ENCODE measurements at places on chromosomes 6 and 20.
A peak's percentile ranks its signal among the peaks of the same experiment; 100 is the strongest.

DNA sequence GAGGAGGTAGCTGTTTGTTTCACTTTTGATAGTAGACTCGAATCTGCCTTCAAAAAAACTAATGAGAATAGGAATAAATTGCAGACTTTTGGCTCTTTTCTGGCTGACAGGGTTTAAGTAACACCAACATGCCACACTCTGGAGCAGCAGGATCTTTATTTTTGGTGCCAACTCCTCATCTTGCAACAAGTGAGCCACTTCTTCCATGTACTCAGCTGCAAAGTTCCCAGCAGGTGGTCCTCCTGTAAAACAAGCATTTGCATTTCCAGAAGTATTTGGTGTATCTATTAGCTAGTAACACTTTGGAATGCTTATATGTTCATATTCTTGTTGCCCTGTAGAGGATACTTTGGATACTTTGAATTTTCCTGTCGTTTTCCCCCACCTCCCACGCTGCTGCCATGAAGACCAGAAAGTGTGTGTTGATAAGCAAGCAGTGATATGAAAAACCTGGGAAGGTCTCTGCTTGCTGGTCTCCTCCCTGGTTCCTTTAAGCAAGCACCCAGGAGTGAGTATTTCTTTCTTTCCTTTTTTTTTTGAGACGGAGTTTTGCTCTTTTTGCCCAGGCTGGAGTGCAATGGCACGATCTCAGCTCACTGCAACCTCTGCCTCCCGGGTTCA, 1.0 kb downstream of the ARMH2 start:
- H3K27me3 ChIP-seq = no peaks in the 10 kb centered on the region
- H3K36me3 ChIP-seq = no peaks in the 10 kb centered on the region
- no peak overlapping the region for H3K27ac ChIP-seq
- H3K4me1 ChIP-seq = no peaks in the 10 kb centered on the region

DNA sequence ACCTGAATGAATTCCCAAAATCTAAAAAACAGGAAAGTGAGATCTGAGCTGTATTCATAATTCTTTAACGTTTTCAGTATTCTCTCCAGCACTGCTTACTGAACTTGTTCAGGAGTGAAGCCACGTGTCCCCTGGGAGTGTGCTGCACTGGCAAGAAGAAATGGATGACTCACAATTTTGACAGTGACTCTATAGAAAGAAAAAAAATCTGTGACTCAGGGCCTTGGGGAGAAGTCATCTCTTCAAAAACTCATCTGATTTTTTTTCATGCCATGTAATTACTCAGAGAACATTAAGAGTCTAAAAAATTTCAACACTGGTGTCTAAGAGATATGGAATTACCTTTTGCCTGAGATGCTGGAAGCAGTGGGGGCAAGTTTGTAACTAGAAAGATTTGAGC, 39.7 kb downstream of the ANKEF1 start:
- DNase-seq = no peak
- peaks cover 34% of the 10 kb centered on the region for H3K4me1 ChIP-seq
- H3K4me3 ChIP-seq = no peak overlapping the region
- H3K36me3 ChIP-seq = no peaks in the 10 kb centered on the region
- H3K27me3 ChIP-seq = no peaks in the 10 kb centered on the region
- H3K27ac ChIP-seq = no peak overlapping the region

DNA sequence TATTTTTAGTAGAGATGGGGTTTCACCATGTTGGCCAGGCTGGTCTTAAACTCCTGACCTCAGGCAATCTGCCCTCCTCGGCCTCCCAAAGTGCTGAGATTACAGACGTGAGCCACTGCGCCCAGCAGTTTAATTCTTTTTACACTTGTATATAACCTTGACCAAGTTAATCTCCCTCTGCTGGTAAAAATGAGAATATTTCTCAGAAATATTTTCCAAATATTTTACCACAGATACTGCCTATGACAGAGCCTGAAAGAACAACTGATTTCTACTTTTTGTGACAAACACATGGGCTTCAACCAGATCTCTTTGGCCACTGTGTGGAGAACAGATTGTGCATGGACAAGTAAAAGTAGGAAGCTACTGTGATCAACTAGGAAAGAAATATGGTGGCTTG, 21.2 kb upstream of the NHSL1 start:
- no peak for DNase-seq
- H3K4me1 ChIP-seq = peaks cover 34% of the 10 kb centered on the region
- H3K27ac ChIP-seq = peak overlapping the region; percentile 3
- no peak overlapping the region for H3K4me3 ChIP-seq
- peaks cover 18% of the 10 kb centered on the region for H3K36me3 ChIP-seq

DNA sequence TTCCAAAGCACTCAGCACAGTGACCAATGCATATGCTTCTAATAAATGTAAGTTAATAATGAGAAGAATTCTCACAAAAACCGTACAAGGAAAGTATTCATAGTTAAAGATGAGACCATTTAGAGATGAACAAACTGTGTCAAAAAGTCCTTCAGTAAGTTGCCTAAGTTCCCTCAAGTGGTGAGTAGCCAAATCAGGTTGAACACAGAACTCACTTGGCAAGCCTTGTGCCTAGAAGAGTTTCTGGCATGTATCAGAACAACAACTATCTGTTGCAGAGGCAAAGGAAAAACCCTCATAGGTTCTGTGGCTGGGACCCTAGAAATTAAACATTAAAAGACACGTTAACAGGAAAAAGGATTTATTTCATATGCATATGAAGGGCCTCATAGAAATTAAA, 129.6 kb upstream of the DOK5 start:
- no peaks in the 10 kb centered on the region for H3K36me3 ChIP-seq
- no peak for DNase-seq
- peaks cover 6% of the 10 kb centered on the region for H3K4me1 ChIP-seq
- no peak overlapping the region for H3K4me3 ChIP-seq
- peaks cover 3% of the 10 kb centered on the region for H3K27me3 ChIP-seq

DNA sequence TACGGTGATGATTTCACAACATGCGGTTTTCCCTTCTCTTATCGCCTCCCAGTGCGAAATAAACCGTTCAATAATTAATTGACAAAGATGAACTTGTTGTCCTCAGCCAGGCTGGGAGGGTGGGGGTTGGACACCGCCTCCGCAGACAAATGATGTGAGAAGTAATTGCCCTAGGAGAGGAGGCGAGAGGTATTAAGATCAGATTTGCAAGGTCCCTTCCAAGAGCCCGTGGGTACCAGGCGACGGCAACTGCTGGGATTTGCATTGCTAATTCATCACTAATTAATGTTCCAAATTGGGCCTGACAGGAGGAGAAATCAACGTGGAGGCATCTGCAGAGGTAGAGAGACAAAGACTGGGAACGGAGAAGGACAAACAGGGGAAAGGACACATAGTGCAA, 90.2 kb upstream of the CCDC167 start:
- no peak overlapping the region for H3K4me3 ChIP-seq
- DNase-seq = no peak
- no peaks in the 10 kb centered on the region for H3K36me3 ChIP-seq
- peaks cover 2% of the 10 kb centered on the region for H3K27me3 ChIP-seq

DNA sequence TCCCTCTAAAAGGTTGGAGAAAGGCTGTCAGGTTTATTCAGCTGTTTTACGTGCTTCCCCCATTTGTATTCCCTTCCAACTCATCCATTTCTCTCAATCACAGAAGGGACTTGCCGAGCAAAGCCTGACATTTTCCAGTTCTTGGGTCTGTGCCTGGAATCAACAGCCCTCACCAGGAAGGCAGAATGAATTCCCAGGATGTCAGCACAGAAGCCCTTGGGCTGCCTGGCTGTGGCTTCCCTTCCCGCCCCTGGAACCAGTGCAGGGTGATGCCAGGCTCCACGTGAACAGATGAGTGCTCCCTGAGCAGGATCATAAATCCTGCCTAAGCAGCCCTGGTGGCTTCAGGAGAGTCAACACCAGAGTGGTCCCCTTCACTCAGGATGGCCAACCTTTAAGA, 86.1 kb upstream of the CD83 start:
- no peak for DNase-seq
- no peaks in the 10 kb centered on the region for H3K27me3 ChIP-seq
- H3K36me3 ChIP-seq = no peaks in the 10 kb centered on the region
- peaks cover 9% of the 10 kb centered on the region for H3K4me1 ChIP-seq
- no peak overlapping the region for H3K4me3 ChIP-seq
- no peak overlapping the region for H3K27ac ChIP-seq

- no peak for DNase-seq
- peaks cover 19% of the 10 kb centered on the region for H3K4me1 ChIP-seq
- H3K27me3 ChIP-seq = no peaks in the 10 kb centered on the region
- H3K4me3 ChIP-seq = no peak overlapping the region
These were observed 197.0 kb downstream of the SIM1 start for GRCh38 chr6:100267721-100268123.

DNA sequence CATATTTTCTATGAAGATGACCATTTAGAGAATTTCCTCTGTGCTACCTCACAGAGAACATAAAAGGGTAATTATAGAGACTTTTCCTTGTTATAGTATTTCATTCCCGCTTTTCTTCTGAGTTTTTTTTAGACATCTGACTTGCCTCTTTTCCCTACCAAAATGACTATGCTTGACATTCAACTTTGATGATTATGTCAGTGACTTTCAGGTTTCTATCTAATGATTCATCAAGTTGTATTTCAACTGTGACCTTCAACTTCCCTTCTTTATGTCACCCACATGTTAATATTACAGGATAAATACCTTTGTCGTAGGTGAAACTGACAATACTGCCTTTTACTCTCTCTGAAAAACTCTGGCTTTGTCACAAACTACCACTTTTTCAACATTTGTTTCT, 95.3 kb downstream of the MLIP start:
- DNase-seq = no peak
- no peaks in the 10 kb centered on the region for H3K27me3 ChIP-seq
- no peaks in the 10 kb centered on the region for H3K4me1 ChIP-seq
- H3K27ac ChIP-seq = no peak overlapping the region

GRCh38 chr6:64227863-64228262, 592.3 kb downstream of the PHF3 start:
- no peaks in the 10 kb centered on the region for H3K4me1 ChIP-seq
- no peak overlapping the region for H3K27ac ChIP-seq
- no peaks in the 10 kb centered on the region for H3K36me3 ChIP-seq
- H3K4me3 ChIP-seq = no peak overlapping the region
- H3K27me3 ChIP-seq = peaks cover 1% of the 10 kb centered on the region

DNA sequence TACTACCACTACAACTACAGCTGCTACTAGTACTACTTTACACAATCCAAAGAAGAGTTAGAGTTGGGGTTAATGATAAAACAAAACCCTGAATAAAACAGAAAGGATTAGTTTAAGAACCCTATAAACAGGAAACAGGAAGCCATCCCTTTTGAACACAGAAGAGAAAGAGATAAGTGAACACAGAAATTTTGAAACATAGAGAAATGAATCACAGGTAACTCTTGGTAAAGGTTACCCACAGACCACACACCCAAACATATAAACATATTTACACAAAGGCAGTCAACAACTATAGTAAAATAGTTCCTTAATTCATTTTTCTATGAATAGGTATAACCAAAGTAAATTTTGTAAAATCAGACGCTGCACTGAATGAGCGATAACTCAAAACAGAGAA, 98.1 kb downstream of the RNGTT start:
- H3K27ac ChIP-seq = no peak overlapping the region
- DNase-seq = no peak
- no peaks in the 10 kb centered on the region for H3K36me3 ChIP-seq
- no peak overlapping the region for H3K4me3 ChIP-seq
- H3K4me1 ChIP-seq = peaks cover 6% of the 10 kb centered on the region

DNA sequence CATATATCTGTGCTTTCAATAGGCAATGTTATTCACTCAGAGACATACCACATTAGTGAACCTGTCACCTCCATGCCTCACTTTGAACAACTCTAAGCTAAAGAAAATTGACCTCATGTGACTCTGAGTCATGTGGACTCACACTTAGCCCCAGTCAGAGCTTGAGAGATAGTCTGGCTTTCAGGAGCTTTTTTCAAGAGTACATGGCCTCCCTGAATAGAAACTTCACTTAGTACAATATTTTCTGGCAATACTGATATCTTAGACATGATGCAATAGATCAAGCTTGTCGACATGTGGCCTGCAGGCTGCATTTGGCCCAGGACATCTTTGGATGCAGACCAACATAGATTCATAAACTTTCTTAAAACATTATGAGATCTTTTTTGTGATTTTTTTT, 8.5 kb downstream of the SPTLC3 start:
- no peak overlapping the region for H3K4me3 ChIP-seq
- H3K27ac ChIP-seq = no peak overlapping the region
- no peak for DNase-seq
- H3K4me1 ChIP-seq = peaks cover 7% of the 10 kb centered on the region
- H3K36me3 ChIP-seq = peaks cover 3% of the 10 kb centered on the region
- H3K27me3 ChIP-seq = no peaks in the 10 kb centered on the region

- peaks cover 5% of the 10 kb centered on the region for H3K4me1 ChIP-seq
- DNase-seq = no peak
- no peaks in the 10 kb centered on the region for H3K36me3 ChIP-seq
- peaks cover 2% of the 10 kb centered on the region for H3K27me3 ChIP-seq
- H3K27ac ChIP-seq = no peak overlapping the region
These were observed 212.3 kb upstream of the ZNF217 start for GRCh38 chr20:53805895-53806384.

DNA sequence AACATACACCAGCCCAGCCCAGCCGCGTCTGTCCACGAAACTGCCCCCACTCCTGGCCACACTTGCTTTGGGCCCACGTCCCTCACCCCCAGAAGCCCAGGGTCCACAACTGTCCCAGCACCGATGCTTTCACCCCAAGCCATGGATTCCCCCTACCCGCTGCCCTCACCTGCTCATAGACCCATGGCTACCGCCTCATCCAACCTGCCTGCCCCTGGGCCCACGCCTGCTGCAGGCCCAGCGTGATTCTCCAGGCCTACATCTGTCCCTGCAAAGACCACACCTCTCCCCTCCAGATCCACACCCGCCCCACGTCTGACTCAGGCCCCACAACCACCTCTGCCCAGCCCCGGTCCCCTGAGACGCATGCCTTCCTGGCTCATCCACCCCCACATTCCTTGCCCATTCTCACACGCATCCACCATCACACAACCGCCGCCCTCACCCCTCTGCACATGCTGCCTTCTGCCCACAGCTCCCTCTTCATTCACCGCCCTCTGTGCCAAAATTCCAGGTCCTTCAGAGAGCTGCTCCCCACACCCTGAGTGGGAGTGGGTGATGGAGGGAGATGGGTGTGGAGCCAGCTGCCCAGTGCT, 86.7 kb downstream of the GRM4 start:
- H3K27me3 ChIP-seq = peaks cover 3% of the 10 kb centered on the region
- DNase-seq = no peak
- H3K4me3 ChIP-seq = no peak overlapping the region
- H3K27ac ChIP-seq = no peak overlapping the region
- peaks cover 4% of the 10 kb centered on the region for H3K36me3 ChIP-seq
- H3K4me1 ChIP-seq = peaks cover 12% of the 10 kb centered on the region

DNA sequence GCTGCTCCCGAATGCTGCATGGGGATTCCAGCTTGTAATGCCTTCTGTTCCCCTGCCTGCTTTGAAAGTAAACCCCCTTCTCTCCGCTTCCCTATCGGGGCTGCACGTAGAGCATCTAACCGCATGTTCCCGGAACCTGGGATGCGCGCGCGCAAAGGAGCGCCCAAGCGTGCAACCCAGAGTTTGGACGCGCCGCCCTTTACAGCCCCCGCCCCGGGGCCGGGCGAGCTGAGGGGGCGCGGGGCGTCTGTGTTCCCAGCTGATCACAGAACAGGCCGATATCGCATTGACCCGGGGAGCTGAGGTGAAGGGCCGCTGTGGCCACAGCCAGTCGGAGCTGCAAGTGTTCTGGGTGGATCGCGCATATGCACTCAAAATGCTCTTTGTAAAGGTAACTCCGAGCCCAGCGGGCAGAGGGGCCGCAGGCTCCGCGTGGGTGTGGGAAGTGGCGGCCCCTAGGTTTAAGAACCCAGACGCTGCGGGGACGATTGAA, 1.4 kb downstream of the LAMP5 start:
- no peaks in the 10 kb centered on the region for H3K27me3 ChIP-seq
- no peaks in the 10 kb centered on the region for H3K36me3 ChIP-seq
- H3K4me3 ChIP-seq = peak overlapping the region; percentile 76
- peaks cover 14% of the 10 kb centered on the region for H3K4me1 ChIP-seq
- H3K27ac ChIP-seq = no peak overlapping the region
